ENCODE measurements at places on chromosomes 2 and 18.
A peak's percentile ranks its signal among the peaks of the same experiment; 100 is the strongest.

GRCh38 chr18:29652797-29653196 lies 1389.7 kb downstream of the DSC3 start:
- no peak for DNase-seq

DNA sequence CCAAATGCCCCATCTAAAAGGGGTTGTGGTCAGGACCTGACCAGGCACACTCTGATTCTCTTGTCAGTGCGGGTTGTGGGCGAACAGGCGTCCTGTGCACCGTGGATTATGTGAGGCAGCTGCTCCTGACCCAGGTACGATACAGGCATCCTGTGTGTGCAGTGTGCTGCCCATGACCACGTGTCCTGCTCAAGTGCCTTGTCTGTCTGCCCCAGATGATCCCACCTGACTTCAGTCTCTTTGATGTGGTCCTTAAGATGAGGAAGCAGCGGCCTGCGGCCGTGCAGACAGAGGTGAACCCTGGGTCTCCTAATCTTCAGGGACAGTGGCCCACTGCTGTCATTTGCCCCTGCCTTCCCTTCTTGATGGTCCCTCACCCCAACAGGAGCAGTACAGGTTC lies 14.6 kb downstream of the PTPN18 start:
- DNase-seq: no peak

DNA sequence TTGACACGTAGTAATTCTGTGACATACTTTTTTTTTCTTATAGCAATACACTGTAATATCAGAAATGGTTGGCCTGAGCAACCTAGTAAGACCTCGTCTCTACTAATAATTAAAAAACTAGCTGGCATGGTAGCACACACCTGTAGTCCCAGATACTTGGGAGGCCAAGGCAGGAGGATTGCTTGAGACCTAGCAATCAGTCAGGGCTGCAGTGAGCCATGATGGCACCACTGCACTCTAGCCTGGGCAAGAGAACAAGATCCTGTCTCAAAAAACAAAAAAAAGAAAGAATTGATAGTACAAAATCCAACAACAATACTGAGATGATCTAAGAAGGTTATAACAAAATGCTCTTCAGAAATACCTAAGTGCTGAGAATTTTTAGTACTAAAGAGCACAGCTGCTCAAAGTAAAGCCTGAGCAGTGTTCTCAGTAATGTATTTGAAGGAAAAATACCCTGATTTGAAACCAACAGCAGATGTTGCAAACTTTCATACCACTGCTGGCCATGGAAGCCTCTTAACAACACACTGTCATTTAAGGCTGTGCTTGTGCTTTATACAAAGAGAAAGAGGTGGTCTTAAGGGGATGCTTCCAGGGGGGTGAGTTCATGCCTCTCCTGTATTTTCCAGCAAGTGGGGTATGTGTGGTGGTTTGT lies 132.6 kb upstream of the CDCA7 start:
- no peak for DNase-seq

GRCh38 chr18:66599190-66599589 lies 4.7 kb downstream of the CDH19 start:
- DNase-seq: no peak

DNA sequence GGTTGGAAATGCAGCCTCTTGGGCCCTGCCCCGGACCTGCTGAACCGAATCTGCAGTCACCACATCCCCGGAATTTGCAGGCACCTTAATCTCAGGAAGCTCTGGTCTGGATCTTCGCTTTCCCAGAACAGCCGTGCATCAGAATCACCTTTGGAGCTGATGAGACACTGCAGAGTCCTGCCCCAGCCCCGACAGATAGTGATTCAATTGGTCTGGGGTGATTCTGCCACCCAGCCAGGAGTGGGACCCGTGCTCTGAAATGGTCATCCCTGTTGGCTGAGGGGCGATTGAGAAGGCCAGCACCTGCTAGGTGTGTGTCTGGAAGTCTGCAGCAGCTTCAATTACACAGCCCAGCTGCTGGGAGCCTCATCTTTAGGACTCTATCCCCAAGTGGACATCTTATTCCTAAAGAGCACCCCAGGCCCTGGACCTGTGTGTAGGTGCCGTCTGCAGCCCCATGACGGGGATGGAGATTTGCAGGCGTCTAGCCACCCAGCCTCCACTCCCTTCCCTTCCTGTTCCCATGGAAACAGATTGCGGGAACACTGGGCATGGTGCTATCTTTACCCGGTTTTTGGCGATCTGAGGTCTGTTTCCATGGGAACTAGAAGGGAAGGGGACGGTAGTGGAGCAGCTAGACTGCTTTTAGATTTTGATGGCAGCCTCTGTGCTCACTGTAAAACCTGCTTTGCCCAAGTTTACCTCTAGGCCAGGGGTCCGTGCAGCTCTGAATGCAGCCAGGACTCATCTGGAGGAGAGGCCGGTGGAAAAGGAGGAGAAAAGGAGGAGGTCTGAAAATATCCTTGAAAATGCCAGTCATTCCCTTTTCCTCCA lies 156.1 kb downstream of the LDLRAD4 start:
- peak; percentile 36 for DNase-seq

GRCh38 chr2:127415593-127416505 lies 2.4 kb upstream of the PROC start:
- peak; percentile 17 for DNase-seq

Data from midbrain (tissue), 1 donor.